ENCODE measurements at places on chromosomes 1 and 21.

DNA sequence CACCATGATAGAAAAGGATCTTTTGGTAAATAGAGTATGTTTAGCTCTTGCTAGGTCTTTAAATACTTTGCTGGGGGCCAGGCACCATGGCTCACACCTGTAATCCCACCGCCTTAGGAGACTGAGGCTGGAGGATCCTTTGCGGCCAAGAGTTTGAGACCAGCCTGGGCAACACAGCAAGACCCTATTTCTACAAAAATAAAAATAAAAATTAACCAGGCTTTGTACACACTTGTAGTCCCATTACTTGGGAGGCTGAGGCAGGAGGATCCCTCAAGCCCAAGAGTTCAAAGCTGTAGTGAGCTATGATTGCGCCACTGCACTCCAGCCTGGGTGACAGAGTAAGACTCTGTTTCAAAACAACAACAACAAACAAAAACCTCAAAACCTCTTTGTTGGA lies 1.1 kb upstream of the KCNE2 start:
- DNase-seq = no peak

DNA sequence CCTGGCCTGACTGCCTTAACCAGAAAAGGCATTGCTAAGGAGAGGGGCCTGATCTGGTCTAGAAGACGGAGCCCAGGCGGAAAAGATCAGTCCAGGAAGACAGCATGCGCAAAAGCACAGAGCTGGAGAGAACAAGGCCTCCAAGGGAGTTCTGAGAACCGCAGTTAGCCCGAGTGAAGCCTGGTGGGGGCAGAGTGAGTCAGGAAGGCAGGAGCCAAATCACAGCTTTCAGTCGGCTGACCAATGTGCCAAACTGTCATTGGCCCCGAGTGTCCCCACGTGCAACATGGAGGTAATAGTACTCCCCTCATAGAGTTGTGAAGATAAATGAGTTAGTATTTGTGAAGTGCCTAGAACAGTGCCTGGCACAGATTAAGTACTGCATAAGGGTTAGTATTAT lies 1.2 kb upstream of the TSPAN2 start:
- no peak for DNase-seq

GRCh38 chr1:39150779-39151178 lies 53.7 kb upstream of the MACF1 start:
- no peak for DNase-seq

DNA sequence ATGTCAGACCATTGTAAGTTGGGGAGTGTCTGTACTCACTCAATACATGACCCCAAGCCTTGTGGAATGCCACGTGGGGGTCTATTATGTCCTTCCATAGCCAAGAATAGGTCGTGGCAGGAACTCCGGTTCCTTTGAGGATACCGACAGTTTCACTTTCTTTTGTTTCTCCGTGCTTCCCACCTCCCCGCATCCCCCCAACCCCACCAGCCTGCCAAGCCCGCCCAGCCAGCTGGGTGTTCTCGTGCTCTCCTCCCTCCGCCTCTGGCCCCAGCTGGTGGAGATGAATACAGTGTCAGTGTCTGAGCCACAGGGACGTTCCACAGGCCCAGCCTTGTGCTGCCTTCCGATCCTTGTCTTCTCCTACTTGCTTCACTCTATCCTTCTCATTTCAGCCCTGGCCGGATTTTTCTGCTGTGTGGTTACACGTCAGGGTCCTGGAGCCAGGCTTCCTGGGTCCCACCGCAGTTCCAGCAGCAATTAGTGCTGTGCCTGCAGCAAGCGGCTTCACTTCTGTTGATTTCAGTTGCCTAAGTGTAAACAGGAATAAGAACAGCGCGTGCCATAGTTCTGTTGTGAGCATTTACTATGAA lies 4.1 kb upstream of the AGTRAP start:
- peak; percentile 64 for DNase-seq

DNA sequence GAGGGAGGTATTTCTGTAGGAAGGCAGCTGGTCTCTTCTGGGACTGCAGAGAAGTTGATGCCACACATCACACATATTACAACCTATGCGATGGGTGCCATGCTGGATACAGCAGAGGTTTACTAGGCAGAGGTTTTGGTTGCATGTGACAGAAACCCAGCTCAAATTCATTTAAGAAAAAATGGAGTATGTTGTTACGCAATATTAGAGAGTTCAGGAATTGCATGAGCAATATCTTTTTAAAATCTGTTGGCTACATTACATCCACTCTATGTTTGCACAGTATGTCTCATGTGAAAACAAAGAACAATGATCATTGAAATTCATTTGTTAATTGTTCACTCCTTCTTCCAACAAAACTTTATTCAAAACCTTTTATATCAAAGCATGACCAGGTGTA lies 425.2 kb downstream of the RWDD3 start:
- no peak for DNase-seq

DNA sequence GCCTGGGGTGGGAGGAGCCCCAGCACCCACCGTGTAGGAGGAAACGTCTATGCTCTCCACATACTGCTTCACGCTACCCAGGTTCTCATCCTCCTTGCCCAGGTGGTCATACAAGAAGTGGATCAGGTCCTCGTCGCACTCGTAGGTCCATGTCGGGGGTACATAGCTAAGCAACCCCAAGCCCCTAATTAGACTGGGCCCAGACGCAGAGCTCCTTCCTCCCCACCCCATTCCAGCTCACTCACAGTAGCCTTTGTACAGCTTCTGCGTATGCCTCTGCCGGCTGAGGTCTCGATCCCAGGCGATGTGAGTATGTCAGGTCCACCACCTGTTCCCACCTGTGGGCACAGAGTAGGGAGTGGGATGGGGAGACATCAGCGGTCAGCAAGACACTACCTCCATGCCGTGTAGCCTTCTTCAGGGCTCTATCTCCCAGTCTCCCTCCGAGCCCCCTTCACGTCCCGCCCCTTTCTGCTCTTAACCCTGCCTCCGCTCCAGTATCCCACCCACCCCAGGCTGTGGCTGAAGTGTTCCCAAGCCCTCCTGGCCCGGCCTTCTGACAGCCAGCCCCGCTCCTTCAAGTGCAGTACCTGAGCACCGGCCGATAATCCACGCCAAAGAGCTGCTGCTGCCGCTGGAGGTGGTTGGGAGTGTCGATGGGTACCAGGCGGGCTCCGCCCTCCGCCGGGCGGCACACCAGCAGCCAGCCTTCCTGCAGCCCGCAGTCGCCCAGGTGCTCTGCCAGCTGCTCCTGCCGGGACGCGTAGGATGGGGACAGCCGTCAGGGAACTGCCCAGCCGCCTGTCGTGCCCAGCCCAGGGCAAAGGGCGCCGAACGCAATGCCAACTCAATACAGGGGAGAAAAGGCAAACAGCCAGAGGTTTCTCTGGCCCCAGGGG lies 919 bp downstream of the HECTD3 start:
- DNase-seq = no peak

- DNase-seq = peak; percentile 68
Measured at GRCh38 chr21:38307771-38308531, 51.2 kb downstream of the KCNJ15 start.

All from fibroblast of pulmonary artery (primary cell).